CD4-positive, alpha-beta T cell (primary cell): ENCODE measurements at places on chromosomes 13 and 19.
A peak's percentile ranks its signal among the peaks of the same experiment; 100 is the strongest.

- no peak for DNase-seq
These were observed 7.5 kb upstream of the TPM4 start for GRCh38 chr19:16068696-16069259.

DNA sequence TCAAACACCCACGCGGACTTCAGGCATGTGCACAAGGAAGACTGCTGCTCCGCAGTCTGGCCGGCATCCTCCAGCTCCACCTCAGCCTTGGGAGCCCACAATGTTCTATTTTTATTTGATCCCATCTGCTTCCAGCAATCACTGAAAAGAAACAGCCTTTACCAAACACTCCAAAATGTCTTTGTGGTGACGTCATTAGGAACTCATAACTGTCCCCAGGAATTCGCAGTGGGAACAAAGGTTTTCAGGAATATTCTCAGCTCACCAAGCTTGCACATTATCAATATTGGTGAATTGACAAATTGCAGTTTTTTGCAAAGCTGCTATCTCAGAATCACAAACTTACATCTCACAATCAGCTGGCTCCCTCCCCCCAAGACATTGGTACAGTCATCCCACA lies 15.2 kb upstream of the ZNF841 start:
- no peak for DNase-seq

DNA sequence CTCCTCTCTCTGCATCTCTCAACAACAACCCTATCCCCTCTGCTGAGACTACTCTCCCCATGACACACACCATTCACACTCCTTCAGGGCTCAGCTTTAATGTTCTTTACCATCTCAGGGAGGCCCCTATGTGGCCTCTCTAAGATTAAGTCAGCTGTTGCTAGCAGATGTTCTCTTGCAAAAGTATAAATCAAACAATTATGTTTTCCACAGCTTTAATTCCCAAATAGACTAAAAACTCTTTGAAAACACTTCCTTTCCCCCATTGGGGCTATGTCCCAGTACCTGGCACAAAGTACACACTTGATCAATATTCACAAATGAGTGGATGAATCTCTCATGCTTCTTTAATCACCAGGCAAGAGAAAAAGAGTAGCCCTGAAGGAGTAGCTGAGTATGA lies 5.1 kb downstream of the PEG3 start:
- no peak for DNase-seq

DNA sequence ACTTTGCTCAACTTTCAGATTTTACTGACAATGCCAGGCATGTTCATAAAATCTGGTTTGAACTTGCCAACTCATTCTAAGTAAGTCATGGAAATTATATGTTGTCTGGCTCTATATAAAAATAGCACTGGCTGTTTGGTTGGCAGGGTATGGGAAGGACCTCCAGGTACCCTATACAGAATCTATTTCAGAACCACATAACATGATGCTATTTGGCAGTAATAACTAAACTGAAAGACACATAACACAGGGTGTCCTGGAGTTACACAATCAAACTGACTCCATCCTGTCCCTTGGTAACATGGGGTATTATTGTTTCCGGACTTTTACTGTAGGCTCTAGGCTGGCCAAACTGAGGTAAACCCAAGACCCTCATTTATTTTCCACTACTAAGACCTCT lies 248.8 kb downstream of the RGCC start:
- no peak for DNase-seq

GRCh38 chr19:49430172-49430677 lies 5.0 kb downstream of the GFY start:
- no peak for DNase-seq

GRCh38 chr19:57363688-57364181 lies 384 bp downstream of the TRAPPC2B start:
- DNase-seq = no peak

GRCh38 chr13:29059800-29060199 lies 239.7 kb downstream of the MTUS2 start:
- no peak for DNase-seq

DNA sequence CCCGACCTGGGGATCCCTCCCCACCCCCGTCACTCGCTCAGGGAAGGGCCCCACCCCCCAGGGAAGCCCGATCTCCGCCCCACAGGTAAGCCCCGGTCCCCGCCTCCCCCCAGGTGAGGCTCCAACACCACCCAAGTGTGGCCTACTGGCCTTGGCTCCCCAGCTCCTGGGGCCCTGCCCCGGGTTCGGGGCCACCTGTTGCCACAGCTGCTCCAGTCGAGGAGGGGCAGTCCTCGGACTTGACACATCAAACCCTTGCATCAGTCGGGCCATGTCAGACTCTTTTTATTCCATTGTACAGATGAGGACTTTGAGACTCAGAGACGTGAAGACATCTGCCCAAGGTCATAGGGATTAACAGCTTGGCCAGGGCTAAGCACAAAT lies 512 bp downstream of the CC2D1A start:
- DNase-seq = peak; percentile 29

DNA sequence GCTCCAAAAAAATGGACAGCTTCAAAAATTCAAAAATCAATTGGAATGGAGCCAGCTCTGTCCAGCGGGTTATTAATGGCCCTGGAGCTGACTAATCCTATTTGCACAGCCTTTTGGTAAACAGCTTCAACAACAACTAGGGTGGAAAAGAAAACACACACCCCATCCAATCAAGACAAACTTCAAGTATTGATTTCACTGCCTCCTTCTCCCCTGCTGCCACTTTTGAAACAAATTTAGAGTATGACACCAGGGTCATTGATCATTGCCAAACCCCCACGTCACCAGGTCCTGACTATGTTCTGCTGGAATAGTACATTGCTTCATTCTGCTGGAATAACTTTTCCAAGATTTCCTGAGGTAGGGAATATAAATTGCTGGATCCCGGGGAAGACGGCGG lies 56.8 kb upstream of the GTF3A start:
- DNase-seq = no peak

DNA sequence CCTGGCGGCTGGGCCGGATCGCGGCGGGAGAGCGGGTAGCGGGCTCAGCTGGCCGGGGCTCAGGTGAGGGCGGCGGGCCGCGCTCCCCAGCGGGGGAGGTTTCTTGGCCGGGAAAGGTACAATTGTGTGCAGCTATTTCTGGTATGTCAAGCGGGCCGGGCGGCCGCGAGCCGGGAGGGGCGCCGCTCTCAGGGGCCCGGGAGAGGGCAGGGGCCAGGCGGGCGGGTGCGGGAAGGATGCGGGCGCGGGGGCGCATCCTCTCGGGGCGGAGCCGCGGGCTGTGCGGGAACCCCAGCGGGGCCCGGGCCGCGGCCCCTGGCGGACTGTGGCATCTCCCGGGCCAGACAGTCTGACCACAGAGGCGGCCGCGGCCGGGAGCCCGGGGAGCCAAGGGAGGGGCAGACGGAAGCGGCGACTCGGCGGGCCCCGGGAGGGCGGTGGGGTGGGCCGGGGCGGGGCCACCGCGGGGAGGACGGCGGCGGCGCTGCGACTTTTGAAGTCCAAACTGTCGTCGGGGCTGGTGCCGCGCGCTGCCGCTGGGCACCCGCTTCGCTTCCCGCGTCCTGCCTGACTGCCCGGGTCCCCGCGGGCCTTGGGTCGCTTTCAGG lies at the start of gene LMO7:
LMO7 (plus strand) TSS at position 503 of the 608 bp plus-strand sequence. CDS start 328 bp downstream, outside the sequence.
- DNase-seq = peak; percentile 39

- no peak for DNase-seq
These were observed 540.1 kb upstream of the SPRY2 start for GRCh38 chr13:80881034-80881433.

GRCh38 chr13:33711436-33711835 lies 106.5 kb upstream of the RFC3 start:
- no peak for DNase-seq

- no peak for DNase-seq
These were observed 68.8 kb downstream of the ZNF536 start for GRCh38 chr19:30441011-30441410.

DNA sequence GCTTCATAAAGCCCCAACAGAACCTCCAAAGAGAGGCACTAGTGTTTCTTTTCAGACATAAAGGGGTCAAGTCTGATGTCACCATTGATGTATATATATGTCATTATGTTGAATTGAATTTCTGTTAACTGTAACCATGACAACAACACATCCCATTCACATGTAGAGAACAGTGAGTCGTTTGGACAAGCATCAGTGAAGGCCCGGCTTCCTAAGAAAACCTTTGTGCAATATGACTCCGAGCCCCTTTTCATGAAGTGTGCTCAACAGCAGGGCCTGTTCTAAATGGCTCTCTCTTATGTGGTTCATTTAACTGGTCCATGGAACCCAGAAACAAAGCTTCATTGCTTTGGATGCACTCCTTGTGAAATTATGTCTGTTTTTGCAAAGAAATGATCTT lies 67.2 kb upstream of the UBL3 start:
- no peak for DNase-seq

DNA sequence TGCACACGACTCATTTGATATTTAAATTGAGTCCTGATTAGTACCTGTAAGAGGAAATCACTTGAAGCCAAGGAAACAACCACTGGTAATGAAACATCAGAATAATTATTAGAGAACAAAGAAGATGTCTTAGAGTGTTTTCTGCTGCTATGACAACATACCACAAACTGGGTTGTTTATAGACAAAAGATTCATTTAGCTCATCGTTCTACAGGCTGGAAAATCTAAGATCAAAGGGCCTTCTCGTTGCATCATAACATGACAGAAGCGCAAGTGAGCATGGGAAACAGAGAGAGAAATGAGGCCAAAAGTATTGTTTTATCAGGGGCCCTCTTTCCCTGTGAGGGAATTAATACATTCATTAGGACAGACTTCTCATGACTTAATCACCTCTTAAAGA lies 1024.0 kb upstream of the PCDH9 start:
- no peak for DNase-seq

GRCh38 chr13:48949566-48950500 lies 25.9 kb upstream of the FNDC3A start:
- DNase-seq = no peak

- no peak for DNase-seq
These were observed 16.7 kb downstream of the MYBPC2 start for GRCh38 chr19:50449236-50449899.

DNA sequence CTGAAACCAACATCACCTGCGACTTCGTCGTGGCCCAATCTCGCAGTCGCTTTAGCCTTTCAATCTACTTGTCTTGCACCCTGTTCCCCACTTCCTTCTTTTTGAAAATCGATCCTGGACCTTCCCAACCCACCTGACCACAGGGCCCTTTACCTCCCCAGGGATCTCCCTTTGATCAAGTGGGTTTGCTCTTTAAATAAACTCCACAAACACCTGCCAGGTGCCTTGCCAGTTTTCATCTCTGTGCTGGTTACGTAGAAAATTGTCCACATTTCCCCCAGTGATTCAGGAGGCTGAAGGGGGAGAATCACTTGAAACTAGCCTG lies 14.5 kb upstream of the RAB20 start:
- no peak for DNase-seq

GRCh38 chr13:21176982-21177284 lies 475 bp downstream of the MRPL57 start:
- DNase-seq = no peak

DNA sequence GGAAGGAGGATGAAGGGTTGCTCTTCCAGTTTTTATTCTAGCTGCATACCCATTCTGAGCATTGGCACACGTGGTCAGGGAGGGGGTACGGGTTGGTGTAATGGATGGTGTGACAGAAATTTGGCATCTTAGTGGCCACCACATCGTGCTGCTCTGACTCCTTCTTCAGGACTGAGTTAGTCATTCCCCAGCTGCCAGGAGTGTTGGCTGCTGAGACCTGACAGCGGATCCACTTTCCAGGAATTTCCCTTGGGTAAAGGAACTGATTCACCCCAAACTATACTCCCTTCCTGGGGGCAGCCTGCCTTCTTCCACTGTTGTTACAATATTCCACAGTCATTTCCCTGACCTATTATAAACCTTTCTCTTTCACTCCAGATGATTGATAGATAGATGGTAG lies 595.5 kb upstream of the KLHL1 start:
- no peak for DNase-seq

DNA sequence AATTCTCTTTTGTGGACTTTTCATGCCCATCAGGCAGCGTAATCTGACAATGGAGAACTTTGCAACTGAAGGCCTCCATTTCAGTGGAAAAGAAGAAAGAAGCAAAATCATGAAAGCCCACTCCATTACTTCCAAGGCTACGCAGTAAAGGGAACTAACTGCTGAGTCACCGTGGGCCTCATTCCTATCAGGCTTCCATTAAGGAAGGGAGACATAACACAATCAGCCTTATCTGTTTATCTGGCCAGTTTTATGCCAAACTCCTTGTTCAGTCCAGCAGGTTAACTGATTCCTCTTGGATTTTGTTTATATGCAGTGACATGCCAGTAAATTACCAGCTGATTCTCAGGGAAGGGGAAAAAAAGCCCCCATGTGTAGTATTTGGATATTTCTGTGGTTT lies 56.8 kb upstream of the KATNAL1 start:
- DNase-seq = no peak

GRCh38 chr13:77891041-77891440 lies 27.6 kb downstream of the EDNRB start:
- no peak for DNase-seq

GRCh38 chr19:34481861-34482379 lies 362 bp downstream of the WTIP start:
- DNase-seq = no peak

- no peak for DNase-seq
These were observed 723.9 kb downstream of the GPC5 start for GRCh38 chr13:92122186-92122853.

GRCh38 chr13:41720839-41721561 lies 239.9 kb downstream of the VWA8 start:
- DNase-seq = no peak

DNA sequence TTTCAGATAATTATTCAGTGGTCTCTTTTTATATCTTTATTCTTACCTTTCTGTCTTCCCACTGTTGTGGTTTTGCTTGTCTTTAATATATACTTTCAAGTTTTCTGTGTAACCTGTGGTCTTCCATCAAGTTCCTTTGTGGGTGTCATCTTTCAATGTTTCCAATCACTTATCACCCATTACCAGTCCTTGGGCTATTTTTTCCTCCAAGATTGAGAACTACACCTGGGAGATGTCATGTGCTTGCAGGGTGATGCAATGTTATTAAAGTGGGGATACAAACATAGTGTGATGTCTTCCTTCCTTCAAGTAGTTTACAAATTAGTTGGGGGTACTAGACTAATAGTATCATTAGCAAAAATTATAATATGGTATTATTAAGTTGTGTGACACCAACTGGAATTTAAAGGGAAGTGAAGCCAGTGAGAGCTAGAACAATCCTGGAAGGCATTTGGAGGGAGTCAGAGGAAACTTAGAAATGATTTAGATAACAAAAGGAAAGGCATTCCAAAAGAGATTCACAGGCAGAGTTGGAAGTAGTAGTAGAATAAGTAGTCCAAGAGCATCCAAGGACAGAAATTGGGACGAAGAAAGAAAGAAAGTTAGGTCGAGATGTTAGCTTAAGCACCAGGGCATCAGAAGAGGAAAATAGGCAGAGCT lies 3.4 kb downstream of the FNDC3A start:
- DNase-seq = no peak

DNA sequence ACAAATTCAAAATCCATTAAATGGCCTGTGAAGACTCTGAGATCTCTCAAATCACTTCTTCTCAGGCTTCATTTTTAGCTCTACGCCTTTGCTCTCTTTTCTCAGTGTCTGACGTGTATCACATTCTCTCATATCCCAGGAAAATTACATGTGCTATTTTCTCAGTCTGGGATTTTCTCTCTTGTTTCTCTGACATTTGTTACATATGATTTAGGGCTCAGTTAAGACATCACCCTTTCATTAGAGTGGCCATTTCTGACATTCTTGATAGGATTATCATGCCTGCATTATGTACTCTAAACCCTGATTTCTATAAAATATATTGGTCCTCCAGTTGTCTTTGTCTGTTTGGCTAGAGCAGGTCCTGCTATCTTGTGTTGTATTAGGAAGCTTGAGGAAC lies 136.6 kb downstream of the GPC5 start:
- DNase-seq = no peak

- no peak for DNase-seq
These were observed 9.6 kb downstream of the C19orf53 start for GRCh38 chr19:13783565-13784500.
